ENCODE measurements at places on chromosomes 11 and 22.

DNA sequence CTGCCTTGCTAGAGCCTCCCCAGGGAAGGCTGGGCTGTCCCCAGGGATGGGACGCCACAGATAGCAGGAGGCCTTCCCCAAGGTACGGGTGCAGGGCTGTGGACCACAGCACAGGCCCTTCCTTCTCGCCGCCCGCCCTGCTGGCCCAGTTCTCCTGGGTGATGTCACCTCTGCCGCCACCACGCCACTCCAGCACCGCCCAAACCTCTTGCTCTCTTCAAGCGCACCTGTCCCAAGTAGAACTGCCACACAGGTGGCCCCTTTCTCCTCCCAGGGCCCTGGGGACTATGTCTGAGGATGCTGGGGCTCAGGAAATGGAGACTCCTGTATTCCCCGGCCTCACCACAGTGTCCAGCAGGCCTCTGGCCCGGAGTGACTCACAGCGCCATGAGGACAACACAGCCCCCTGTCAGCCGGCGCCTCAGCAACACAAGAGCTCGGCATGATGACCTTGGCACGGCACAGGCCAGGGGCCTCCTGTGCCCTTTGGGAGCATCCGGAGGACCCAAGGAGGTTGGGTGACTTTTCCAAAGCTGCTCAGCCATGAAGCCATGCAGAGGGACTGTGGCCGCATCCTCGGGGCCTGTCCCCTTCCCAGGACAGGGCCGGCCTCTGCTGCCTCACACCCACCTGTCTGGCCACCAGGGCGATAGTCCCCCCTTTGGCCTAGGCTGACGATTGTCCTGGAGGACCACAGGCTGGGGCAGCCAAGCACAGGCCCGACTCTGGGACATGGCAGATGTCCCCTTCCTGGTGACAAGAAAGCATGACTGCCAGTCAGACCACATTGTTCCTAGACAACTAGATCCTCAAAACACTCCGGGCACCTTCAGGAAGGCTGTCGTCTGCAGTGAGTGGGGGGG is 1023.5 kb downstream of the BRD1 start:
- no peak for DNase-seq

DNA sequence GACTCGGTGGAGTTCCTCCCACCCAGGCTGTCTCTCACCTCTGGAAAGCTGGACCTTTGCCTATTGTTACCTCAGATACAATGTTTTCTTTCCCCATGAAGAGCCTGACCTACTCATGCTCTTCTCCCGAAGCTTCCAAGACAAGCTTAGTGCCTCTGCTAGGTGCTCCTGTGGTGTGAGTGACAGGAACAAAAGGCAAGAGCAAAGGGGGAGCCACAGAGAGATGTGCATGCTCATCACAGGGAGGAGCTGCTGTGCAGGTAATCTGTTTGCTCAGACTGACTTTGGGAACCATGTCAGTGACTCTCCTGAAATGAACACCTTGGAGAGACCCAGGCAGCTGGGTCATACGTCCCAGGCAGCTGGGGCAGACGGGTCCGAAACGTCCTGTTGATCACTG is 53.6 kb upstream of the VSTM5 start:
- peak; percentile 10 for DNase-seq

GRCh38 chr22:46500201-46500600 is 37.2 kb downstream of the CELSR1 start:
- DNase-seq: no peak

DNA sequence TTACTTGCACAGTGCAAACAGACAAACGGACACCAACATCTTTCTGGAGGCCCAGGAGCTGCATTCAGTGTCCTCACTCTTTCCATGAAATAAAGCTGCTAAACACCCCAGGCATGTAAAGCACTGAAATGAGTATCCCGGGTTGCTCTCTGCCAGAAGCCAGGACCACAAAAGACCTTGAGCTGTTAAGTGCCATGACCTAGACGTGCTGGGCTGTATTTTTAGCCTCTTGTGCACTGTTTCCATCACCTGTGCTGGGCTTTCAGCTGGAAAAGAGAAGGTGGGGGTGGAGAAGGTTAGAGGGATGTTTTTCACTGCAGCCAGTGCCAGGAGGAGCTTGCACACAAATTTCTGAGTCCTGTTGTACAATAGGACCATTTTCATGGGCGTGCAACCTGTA is 3.4 kb upstream of the KREMEN1 start:
- no peak for DNase-seq

GRCh38 chr11:34468209-34468841 is 29.6 kb downstream of the CAT start:
- peak; percentile 59 for DNase-seq

GRCh38 chr11:88101881-88102597 is 73.2 kb downstream of the RAB38 start:
- no peak for DNase-seq

- peak; percentile 59 for DNase-seq
These were observed 6.0 kb upstream of the RAB3IL1 start for GRCh38 chr11:61923166-61924063.

- DNase-seq: no peak
These were observed 102.7 kb upstream of the ANO3 start for GRCh38 chr11:26229257-26229656.

DNA sequence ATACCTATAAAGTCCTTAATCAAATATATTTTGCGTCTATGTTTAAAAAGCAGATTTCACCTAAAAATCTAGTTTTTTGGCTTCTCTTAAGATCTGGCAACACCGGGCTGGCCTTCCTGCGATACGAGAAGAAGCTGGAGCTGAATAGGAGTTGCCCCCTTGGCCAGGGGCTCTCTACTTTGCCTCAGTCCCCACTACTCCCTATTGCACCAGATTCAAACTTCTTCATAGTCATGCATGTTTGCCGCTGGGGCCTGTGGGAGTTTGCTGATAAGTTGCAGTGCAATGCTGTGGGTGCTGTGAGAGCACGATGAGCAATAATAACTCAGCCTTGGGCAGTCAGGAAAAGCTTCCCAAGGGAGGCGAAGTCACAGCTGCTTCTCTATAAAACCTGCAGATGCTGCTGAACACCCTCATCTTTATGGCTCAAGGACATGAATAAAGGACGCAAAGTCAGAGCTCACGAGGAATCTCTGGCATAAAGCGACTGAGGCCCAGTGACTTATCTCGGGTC is 15.2 kb upstream of the EIF3D start:
- no peak for DNase-seq

- no peak for DNase-seq
These were observed 62.0 kb downstream of the EMSY start for GRCh38 chr11:76506833-76507232.

GRCh38 chr22:31846161-31847115 is 92.6 kb downstream of the DEPDC5 start:
- DNase-seq: no peak

GRCh38 chr11:47572715-47573255 is 6.0 kb downstream of the KBTBD4 start:
- DNase-seq: no peak

- DNase-seq: peak; percentile 36
These were observed 5.2 kb downstream of the IRAG1 start for GRCh38 chr11:10688401-10688800.

GRCh38 chr11:10909141-10909883 is 51.5 kb upstream of the ZBED5 start:
- DNase-seq: no peak

- DNase-seq: no peak
These were observed 1.4 kb upstream of the PRSS23 start for GRCh38 chr11:86798988-86799387.

DNA sequence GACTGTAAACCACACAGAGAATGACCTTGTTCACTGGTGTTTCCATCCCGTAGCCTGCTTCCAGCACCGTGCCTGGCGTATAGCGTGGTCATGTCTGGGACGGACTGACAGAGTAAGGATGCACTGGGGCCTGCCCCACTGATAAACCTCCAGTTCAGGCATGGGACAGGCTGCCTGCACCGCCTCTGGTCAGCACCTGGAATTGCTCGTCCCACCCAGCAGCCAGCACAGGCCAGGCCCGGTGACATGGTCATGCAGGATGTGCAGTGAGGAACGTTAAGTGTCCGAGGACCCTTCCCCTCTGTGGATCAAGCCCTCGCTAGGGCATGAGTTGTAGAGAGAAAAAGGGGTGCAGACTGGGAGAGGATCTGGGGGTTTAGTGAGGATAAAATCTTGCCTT is 44.8 kb downstream of the LMO1 start:
- no peak for DNase-seq

DNA sequence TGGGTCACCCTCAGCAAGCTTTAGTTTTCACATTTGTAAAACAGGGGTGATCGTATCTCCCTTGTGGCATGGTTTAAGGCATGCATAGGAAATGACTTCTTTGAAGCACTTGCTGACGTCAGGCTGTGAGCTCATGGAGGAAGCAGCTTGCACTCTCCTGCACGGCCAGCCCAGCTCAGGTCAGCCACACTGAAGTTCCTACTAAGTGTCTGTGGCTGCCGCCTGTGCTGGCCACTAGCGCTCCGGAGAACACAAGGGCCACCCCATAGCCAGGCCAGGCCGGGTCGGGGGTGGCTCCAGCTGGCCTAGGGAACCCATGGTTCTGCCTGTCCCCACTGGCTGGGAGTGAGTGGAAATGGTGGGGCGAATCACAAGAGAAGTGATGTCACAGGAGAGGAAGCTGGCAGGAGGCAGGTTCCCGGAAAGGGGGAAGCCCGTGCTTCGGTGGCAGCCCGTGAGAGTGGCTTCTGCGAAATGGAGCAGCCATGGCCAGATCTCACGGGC is 28.2 kb downstream of the KCTD17 start:
- DNase-seq: no peak

GRCh38 chr22:46586123-46586519 is 34.1 kb upstream of the GRAMD4 start:
- DNase-seq: no peak

- no peak for DNase-seq
These were observed 47.7 kb downstream of the DNAJC24 start for GRCh38 chr11:31417357-31417756.

- no peak for DNase-seq
These were observed 757.5 kb downstream of the NTM start for GRCh38 chr11:132127900-132128288.

DNA sequence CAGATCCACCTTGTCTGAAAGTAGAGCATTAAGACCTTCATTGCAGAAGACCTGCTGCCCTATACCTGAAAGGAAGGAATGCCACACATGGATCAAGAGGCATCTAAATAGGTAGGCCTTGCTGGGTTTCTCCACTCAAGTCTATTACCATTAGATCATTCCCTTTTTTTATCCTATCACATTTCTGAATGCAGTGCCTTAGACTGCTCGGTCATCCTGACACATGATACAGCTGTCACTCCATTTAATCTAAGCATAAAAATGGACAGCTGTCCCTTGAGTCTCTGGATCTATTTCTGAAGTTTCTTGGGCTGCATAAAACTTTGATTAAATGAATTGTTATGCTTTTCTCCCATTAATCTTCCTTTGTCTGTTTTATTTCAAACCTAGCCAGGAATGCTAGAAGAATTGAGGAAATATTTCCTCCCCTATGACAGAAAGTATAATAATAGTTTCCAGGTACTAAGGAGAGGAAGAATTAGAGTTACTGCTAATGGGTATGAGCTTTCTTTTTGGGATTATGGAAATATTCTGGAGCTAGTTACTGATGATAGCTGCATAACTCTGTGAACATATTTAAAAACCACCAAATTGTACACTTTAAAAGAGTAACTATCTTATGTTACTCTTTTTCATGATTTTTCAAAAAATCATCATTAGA is 88.0 kb downstream of the DLG2 start:
- DNase-seq: no peak

- no peak for DNase-seq
These were observed 242.8 kb downstream of the LUZP2 start for GRCh38 chr11:24739637-24740036.

GRCh38 chr11:18706330-18707243 is 8.0 kb downstream of the TMEM86A start:
- DNase-seq: no peak

GRCh38 chr22:46365166-46365624 is 29.7 kb downstream of the TRMU start:
- no peak for DNase-seq

GRCh38 chr22:43429426-43429825 is 17.6 kb downstream of the MPPED1 start:
- DNase-seq: no peak

GRCh38 chr11:33976495-33977199 is 74.9 kb upstream of the CAPRIN1 start:
- DNase-seq: no peak

GRCh38 chr11:66856496-66857233 is at the start of gene LRFN4:
Gene LRFN4 (plus strand): TSS chr11:66857064. CDS start chr11:66857745, 681 bp downstream.
- DNase-seq: no peak

DNA sequence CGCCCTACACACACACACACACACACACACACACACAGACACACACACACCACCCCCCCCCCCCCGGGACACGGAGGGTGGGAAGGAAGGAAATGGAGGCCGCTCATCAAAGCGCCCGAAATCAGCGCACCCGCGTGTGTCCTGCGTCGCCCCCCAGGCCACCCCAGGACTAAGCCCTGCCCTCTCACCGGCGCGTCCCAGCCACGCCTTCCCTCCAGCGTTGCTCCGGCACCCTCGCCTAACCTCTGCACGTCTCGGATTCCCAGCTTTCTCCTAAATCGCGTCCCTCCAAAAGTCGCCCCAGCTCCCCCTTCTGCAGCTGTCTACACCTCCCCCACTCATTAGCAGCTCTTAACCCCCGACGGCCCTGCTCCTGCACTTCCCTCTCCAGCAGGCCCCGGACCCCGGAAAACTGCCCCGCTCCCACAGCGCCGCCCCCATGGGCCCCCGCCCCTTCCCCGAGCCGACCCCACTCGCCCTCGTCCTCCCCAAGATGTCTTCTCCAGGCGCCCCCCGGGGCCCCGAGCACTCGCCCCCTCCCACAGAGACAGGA is 557 bp downstream of the PACSIN2 start:
- no peak for DNase-seq

GRCh38 chr11:10930224-10930971 is 72.5 kb upstream of the ZBED5 start:
- DNase-seq: peak; percentile 75

DNA sequence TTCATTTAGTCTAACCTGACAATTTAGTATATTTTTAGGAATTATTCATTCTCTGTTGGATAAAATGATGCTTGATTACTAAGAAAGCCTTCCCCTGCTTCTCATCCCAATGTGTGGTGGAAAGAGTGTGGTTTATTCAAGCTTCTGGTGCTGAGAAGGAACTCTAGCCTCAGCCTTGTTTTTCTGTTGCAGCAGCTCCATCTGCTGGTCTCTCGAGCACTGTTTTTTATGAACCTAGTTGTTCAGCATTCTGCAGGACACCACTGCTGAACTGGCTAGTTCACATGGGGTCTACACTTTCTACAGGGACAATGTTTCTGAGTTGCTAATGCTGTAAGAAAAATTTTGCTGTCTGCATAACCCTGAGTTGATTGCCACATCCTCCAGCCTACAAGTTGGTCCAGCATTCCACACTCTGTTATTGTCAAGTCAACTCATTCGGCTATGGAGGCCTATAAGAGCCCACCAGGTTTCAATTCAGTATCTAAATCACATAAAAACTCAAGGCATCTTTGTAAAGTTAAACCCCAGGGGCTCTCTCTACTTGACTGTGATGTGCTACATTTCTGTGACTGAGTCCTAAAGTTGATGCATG is 14.3 kb downstream of the OR2AG2 start:
- peak; percentile 70 for DNase-seq
